H54 (cell line): ENCODE measurements at places on chromosomes 3 and 15.

- no peak for DNase-seq
Measured at GRCh38 chr3:168100777-168101492, 5.2 kb upstream of the GOLIM4 start.

GRCh38 chr3:63685340-63685739, 32.9 kb downstream of the SNTN start:
- DNase-seq, result no peak

DNA sequence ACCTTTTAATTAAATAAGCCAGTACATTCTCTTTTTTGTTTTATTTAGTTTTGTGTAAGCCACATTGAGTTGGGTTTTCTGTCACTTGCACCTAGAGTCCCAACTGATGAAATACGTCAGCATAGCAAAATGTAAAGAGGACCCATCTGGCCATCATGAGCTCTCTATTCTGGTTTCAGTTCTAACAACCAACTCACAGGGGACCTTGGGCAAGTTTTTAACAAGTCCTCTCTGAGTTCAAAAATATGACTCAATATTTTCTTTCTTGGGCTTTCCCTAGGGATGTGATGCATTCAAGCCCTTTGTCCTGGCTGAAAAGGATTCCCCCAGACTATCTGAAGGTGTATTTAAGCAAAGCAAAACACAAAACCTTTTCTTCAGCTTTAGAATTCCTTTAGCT, 32.9 kb downstream of the PLCH1 start:
- DNase-seq, result no peak

DNA sequence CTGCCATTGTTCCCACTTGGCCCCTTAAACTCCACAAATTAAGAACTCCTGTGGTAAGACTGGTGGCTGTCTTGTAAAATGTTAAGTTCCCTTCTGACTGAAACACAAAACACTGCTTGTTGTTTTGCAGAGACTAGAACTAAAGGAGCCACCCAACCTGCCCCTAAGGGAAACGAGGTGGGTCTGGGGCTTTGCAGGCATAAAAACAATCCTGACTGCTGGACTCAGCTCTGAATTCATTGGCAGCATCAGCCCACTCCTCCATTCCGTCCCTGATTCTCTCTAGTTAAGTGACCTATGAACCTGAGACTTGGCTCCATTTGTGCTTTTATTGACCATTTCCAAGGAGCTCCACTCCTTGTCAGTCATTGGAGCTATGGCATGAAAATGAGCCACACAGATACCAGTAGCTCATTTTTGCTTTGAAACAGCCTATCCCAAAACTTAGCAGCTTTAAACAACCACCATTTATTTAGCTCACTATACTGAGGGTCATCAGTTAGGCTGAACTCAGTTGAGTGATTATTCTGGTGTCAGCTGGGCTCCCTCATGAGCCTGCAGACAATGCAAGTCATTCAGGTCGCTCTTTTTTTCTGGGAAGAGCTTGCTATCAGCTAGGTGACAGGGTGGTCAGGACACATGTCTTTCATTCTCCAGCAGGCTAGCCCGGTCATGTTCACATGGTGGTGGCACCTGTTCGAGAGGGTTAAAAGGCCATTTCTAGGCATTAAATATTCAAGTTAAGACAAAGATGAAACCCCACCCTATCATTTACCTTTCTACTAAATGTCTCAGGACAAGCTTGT, 175.1 kb upstream of the CTNNB1 start:
- no peak for DNase-seq

GRCh38 chr3:15769256-15769915, 28.4 kb downstream of the ANKRD28 start:
- no peak for DNase-seq

DNA sequence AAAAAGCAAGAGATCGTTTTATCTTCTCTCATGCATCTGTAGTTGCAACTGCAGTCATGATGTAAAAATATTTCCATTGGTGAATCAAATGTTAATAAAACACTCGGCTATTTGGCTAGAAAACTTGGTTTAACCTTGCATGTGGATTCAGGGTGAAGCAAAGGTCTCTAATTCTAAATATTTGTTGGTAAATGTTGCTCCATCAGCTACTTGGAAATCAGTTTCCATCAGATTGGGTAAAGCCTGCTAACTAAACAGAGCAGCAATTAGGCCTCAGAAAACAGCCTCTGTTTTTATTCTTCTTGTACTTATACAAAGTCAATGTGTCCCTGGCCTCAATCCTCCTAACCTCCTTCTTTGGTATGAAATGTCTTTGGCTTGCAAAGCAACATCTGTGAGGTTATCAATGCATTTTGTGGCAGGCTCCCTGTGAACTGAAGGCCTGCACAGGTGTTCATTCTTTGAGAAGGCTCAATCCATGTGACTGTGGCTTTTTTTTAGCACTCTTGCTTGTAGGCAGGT, 312.3 kb downstream of the WDR72 start:
- DNase-seq, result no peak

DNA sequence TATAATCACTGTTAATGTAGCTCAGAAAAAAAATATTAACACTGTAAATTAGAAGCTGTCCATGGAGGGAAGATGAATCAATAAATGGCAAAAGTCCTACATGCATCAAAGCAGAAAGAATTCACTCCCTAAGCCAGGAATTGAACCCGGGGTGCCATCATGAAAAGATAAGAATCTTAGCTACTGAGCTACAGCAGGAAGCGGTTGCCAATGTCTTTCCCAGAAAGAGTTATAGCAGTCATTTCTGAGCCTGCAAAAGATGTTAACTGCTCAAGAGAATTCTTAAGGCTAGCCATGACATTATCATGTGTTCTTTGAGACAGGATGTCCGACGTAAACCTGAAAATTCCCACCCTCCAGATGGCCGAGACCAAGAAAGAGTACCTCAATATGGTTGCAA, 47.4 kb upstream of the MKRN3 start:
- DNase-seq, result no peak

GRCh38 chr3:172065967-172066762, 26.8 kb downstream of the FNDC3B start:
- no peak for DNase-seq

DNA sequence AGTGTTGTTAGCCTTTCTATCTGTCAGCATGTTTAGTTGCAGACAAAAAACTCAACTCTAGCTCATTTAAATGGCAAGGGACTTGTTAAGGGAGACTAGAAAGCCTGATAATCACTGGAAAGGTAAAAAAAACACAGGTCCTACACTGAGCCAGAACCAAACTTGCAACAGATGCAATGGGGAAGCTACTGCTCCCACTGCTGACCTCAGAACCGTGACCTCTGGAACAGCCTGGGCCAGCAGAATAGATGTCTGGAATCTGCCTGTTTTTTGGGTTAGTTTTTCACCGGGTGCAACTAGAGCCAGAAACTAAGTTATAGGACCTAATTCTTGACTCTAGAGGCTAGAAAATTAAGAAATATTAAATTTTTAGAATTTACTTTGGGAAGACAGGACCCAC, 32.5 kb upstream of the ARL14 start:
- no peak for DNase-seq

DNA sequence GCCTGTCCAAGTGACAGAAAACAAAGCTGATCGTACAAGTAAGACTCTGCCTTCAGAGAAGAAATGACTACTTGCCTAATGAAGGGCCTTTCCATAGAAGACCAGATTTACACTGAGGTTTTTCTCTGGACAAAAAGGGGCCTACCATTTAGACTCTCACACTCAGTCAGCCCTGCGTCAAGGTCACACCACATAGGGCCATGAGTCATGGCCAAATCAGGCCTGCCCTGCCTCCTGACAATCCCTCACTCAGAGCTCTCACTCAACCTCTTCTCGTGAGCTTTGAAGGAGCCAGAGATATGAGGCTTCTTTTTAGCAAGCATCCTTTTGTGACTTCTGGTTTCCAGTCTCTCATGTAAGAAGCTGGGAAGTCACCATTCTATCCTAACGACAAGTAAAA, 68.1 kb upstream of the NMNAT3 start:
- no peak for DNase-seq

DNA sequence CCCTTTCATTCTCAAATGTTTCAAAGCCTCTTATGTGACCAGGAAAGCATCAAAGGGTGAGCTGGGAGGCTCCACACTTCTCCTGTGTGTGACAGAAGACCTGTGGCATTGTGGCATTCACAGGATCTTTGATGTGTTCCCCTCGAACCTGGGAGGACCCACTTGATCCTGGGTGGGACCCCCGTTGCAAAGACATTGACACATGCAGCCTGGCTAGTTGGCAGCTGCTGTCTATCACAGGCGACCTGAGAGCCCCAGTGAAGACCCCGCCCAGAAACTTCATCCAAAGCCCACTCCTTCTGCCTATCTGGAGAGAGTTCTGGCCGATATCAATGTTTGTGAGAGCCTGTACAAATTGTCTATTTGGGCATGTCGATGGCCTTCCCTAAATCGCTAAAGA, 140.4 kb upstream of the ATP2B2 start:
- no peak for DNase-seq

GRCh38 chr3:126954141-126954842, 28.6 kb upstream of the PLXNA1 start:
- peak; percentile 47 for DNase-seq

GRCh38 chr15:48823237-48823636, 12.4 kb upstream of the CEP152 start:
- DNase-seq, result no peak

GRCh38 chr3:171186817-171187500, 160.4 kb upstream of the SLC2A2 start:
- DNase-seq, result no peak

GRCh38 chr3:85482213-85482490, 523.4 kb downstream of the CADM2 start:
- DNase-seq, result no peak

DNA sequence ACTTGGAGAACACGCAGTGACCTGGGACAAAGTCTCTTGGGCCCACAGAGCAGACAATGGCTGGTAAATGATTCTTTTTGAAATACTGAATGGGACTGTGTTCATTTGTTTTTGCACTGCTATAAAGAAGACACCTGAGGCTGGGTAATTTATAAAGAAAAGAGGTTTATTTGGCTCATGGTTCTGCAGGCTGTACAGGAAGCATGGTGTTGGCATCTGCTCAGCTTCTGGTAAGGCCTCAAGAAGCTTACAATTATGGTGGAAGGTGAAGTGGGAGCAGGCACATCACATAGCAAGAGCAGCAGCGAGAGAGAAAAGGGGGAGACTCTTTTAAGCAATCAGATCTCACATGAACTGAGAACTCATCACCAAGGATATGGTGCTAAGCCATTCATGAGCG, 321.6 kb downstream of the THSD4 start:
- no peak for DNase-seq

GRCh38 chr3:155853214-155854140, 750 bp downstream of the SLC33A1 start:
- DNase-seq, result no peak

- DNase-seq, result no peak
Measured at GRCh38 chr3:152817400-152817799, 17.5 kb upstream of the P2RY1 start.

DNA sequence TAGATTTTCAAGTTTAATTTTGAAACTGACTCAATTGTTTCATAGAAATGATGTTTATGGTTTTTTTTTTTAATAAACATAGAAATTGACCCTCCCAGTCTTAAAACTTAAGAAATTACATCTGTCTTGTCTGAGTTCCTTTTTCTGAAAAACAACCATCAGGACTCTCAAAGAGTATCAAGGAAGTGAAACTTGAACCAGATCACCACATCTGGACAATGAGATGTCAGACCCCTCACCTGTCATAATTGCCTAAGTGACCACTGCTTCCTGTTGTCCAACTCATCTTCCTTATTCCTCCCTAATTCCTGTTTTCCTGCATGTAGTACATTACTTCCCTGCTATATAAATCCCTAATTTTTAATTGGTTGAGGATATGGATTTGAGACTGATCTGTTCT, 441.5 kb upstream of the ARHGEF26 start:
- DNase-seq, result no peak

DNA sequence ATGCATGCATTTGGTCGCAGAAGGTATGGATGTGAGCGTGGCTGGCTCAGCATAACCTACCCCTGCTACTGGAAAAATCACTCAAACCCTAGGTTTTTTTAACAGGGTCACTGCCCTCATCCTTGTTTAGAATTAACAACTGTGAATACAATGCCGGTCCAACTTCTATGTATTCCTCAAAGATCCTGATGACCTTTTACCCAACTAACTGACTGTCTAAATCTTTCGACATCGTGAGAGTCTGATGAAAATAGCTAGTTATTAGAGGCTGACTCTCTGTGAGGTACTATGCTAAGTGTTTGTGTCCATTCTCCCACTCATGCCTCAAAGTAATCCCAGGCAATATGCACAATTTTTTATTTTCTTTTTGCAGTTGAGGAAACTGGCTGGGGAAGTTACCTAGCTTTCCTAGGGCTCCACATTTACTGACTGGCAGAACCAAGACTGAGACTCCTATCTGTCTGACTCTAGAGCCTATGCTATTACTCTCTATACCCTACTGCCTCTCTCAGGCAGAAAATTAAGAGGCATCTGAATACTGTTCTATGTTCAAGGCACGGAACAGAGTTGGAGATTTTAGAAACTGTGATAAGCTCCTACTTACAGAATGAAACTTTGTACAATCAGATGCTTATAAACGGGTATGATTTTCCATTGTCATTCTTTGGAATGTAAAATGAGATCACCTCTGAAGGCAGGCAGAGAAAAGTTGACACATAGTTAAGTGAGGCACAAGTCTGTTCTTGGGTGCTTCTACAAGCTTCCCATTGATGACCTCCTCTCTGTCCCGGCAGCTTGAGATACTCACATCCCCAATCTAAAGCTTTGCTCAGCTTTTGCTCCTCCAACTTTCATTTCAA, 56.4 kb downstream of the FILIP1L start:
- no peak for DNase-seq

DNA sequence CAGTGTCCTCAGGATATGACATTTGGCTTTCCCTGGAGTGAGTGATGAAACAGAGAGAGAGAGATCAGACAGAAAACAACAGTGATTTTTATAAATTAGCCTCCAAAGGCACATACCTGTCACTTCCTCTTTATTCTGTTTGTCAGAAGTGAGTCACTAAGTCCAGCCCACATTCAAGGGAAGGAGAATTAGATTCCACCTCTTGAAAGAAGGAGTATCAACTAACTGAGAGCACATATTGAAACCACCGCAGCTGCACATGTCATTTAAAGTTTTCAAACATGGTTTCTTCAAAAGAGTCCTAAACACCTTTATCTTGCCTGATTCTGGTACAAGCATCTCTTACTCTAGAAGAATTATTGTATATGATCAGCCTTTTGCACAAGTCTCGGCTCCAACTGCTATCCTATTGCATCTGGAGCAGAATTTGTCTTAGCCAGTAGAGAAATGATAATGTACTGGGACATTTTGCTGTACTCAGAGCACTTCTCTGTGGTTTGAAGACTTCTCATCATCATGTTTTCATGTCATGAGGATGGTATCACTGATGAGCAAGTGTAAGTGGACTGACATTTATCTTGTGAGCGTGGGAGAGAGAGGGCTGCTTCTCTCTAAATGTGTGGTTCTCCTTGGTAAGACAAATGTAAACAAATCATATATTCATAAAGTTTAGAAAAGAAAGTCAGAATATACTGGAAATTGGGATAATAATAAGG, 338.9 kb upstream of the CFAP20DC start:
- DNase-seq, result no peak

DNA sequence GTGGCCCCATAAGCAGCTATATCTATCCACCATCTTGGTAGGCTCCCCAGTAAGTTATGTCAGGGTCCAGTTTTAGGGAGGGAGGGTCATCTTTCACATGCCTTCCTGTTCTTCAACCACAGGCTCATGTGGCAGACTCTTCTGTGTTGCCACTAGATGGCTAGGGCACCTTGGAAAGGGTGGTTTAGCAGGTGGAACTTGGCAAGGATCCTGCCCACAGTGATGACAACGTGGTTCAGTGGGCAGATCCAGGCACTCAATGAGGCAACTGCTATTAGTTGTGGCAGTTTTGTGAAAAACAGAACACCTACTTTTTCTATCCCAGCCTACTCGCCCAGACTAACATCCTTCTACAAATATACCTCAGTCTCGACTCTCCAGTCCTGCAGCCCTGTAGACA, 7.2 kb upstream of the RBP1 start:
- no peak for DNase-seq
